ENCODE measurements at places on chromosomes 2 and 18.

DNA sequence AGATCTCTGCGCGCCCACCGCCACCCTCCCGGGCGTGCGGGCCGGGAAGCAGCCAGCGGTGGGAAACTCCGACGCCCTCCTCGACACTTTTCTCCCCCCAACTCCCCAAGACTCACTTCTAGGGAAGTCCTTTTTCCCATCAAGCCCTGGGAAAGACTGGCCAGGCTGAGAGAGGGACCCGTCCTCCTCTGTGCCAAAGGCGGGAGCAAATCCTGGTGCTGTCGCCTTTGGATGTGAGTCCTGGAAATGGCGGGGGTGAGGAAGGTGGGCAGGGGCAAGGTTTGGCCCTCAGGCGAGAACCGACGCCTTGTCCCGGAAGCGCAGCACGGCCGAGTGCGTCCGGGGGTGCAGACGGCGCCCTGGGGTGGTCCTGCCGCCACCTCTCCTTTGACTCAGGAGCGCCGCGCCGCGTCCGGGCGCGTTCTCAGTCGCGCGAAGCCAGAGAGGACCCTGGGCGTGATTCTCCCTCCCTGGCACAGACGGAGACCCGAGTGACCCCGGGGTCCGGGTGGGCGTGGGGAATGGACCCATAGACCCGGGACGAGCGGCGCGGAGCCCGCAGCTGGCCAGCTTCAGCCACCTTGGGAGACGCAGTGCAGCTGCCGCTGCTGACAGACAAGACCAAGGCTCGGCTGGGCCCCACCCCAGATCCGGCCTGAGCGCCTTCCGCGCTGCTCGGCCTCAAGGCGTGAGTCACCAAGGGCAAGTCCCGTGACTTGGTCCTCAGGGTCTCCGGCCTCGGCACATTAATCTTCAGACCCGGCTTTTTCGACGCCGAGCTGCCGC, 3.5 kb upstream of the LBX2 start:
- peak overlapping the region; percentile 57 for H3K4me3 ChIP-seq
- peak overlapping the region; percentile 79 for H3K27ac ChIP-seq
- peaks cover 67% of the 10 kb centered on the region for H3K4me1 ChIP-seq
- H3K36me3 ChIP-seq, result peaks cover 21% of the 10 kb centered on the region

GRCh38 chr2:171271386-171271785, 110.7 kb upstream of the TLK1 start:
- H3K27ac ChIP-seq, result no peak overlapping the region
- H3K36me3 ChIP-seq, result no peaks in the 10 kb centered on the region
- H3K4me1 ChIP-seq, result peaks cover 6% of the 10 kb centered on the region
- H3K27me3 ChIP-seq, result no peaks in the 10 kb centered on the region

DNA sequence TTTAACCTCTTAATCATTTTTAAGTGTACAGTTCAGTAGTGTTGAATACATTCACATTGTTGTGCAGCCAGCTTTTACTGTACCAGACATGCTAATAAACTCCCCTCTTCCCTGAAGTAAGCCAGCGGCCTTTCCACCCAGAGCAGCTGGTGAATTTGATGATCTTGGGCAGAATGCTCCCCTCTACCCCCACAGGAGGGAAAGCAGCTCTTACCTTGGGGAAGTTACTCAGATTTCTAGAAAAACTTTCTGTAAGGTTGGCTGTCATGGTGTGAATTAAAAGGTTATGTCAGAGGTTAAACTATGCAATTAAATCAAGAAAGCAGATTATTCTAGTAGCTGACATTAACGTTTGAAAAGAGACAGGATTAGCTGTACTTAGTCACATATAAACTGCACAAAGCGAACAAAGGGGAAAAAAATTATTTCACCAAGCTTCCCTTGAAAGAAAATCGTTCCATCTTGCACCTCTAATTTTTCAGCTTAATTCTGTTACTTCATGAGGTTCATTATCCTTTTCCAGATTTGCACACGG, 398.5 kb upstream of the NRP2 start:
- no peak overlapping the region for H3K27ac ChIP-seq
- no peaks in the 10 kb centered on the region for H3K36me3 ChIP-seq
- no peaks in the 10 kb centered on the region for H3K27me3 ChIP-seq
- no peak for DNase-seq

DNA sequence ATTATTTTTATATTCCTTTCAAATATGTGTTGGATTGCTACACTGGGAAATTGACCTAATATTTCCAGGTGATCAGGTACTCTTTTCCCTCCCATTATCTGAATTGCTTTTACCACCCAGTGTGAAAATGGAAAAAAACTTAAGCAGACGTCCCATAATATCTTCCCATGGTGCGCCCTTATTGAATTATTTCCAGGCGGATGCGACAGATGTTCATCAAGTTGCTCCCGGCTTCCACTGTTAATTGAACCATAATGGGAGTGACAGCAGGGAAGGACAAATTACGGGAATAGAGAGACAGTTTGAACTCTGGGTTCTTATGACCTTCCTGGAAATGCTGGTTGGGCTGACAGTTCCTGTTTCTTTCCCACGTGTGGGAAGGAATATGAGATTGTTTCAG, 93.3 kb downstream of the THSD7B start:
- no peaks in the 10 kb centered on the region for H3K4me1 ChIP-seq
- no peak overlapping the region for H3K27ac ChIP-seq
- H3K27me3 ChIP-seq, result no peaks in the 10 kb centered on the region
- DNase-seq, result no peak
- H3K4me3 ChIP-seq, result no peak overlapping the region
- H3K36me3 ChIP-seq, result no peaks in the 10 kb centered on the region

DNA sequence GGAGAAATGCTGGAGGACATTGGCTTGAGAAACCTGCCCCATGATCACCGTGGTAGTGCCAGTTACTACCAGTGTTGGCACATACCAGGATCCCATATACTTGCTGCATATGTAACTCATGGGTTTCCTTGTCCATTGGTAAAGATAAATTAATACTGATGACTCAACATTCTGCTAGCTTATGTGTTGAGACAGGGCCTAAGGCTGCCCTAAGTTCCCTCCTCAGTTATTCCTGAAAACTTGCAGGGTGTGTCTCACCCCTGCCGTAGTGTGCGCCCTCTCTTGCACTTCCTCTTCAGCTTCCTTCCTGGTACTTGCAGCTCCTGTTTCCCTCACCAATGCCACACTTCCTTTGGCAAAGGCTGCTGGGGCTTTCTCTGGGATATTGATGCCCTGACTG, 4.3 kb upstream of the INO80C start:
- peaks cover 1% of the 10 kb centered on the region for H3K4me1 ChIP-seq
- no peaks in the 10 kb centered on the region for H3K36me3 ChIP-seq
- no peak overlapping the region for H3K27ac ChIP-seq
- DNase-seq, result no peak

GRCh38 chr2:95350774-95351597, 51.5 kb upstream of the FAHD2A start:
- no peak overlapping the region for H3K27ac ChIP-seq
- no peaks in the 10 kb centered on the region for H3K36me3 ChIP-seq
- no peaks in the 10 kb centered on the region for H3K27me3 ChIP-seq
- peaks cover 23% of the 10 kb centered on the region for H3K4me1 ChIP-seq
- peak; percentile 81 for DNase-seq

DNA sequence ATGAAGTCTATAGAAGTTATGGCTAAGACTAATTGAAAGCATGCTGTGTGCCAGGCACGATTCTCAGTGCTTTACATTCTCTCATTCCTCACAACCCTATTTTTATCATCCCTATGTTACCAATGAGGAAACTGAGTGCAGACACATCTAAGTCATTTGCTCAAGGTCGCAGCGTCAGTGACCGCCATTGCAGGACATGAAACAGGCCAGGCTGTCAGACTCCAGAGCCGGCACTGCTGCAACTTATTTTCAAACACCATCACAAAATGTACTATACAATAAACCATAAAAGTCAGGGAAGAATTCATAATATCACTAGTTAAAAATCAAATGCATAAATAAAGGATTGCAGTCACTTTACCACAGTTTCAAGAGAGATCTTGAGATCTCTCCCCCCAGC, 5.6 kb downstream of the STK39 start:
- H3K4me1 ChIP-seq, result peaks cover 69% of the 10 kb centered on the region
- H3K36me3 ChIP-seq, result no peaks in the 10 kb centered on the region
- H3K4me3 ChIP-seq, result no peak overlapping the region
- H3K27ac ChIP-seq, result no peak overlapping the region
- DNase-seq, result no peak
- no peaks in the 10 kb centered on the region for H3K27me3 ChIP-seq

GRCh38 chr2:73844087-73844486, 15.3 kb downstream of the STAMBP start:
- no peaks in the 10 kb centered on the region for H3K27me3 ChIP-seq
- no peaks in the 10 kb centered on the region for H3K4me1 ChIP-seq
- no peak overlapping the region for H3K27ac ChIP-seq

GRCh38 chr2:132562245-132562644, 107.8 kb downstream of the LYPD1 start:
- H3K36me3 ChIP-seq, result no peaks in the 10 kb centered on the region
- no peaks in the 10 kb centered on the region for H3K27me3 ChIP-seq
- H3K4me3 ChIP-seq, result no peak overlapping the region
- H3K4me1 ChIP-seq, result no peaks in the 10 kb centered on the region
- no peak for DNase-seq

Measured in vagina (tissue), 2 donors.